ENCODE measurements at places on chromosomes 7 and 10. TPM values are rescaled to one million over a fixed set of nuclear protein-coding genes. Genes with fewer than 3 reads are reported as not detected.

The PHKG1 gene
- 18.7 TPM for total RNA-seq

- H3K27me3 ChIP-seq, result no peaks in the 10 kb centered on the region
- H3K36me3 ChIP-seq, result no peaks in the 10 kb centered on the region
- DNase-seq, result no peak
- H3K4me3 ChIP-seq, result no peak overlapping the region
Observed at GRCh38 chr10:97711640-97712572, 1.6 kb upstream of the MARVELD1 start.

The CRHR2 gene
- total RNA-seq, result not detected

The KIF20B gene
- 1.7 TPM for total RNA-seq

The PKD1L1 gene
- total RNA-seq, result 0.55 TPM

- DNase-seq, result no peak
- no peaks in the 10 kb centered on the region for H3K4me1 ChIP-seq
- H3K27me3 ChIP-seq, result no peaks in the 10 kb centered on the region
- H3K27ac ChIP-seq, result no peak overlapping the region
- H3K4me3 ChIP-seq, result no peak overlapping the region
Observed at GRCh38 chr7:84236398-84236797, 41.8 kb upstream of the SEMA3A start.

DNA sequence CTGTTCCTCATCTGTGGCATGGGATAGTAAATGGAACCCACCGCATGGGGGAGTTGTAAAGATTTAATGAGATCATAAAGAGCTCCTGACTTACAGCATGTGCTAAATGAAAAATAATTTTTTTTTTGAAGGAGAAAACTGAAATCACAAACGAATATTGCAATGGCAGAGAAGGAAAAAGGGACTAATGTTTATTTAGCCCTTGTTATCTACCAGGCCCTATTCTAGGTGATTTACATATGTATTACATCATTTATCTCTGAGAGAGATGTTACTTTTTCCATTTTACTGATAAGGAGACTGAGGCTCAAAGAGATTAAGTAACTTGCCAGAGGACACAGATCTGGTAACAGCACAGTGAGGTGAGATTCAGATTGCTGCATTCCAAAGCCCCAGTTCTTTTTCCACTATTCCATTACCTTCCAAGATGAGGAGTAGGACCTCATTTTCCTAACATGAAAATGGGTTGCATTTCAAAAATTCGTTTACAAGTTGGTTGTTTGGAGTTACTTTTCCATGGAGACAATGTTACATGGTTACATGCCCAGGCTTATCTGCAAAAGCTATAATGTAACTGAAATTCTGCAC lies 28.6 kb downstream of the VCL start:
- H3K27ac ChIP-seq, result no peak overlapping the region
- no peaks in the 10 kb centered on the region for H3K27me3 ChIP-seq
- H3K36me3 ChIP-seq, result no peaks in the 10 kb centered on the region
- no peak for DNase-seq
- H3K4me1 ChIP-seq, result peaks cover 75% of the 10 kb centered on the region
- H3K4me3 ChIP-seq, result no peak overlapping the region

- no peak overlapping the region for H3K4me3 ChIP-seq
- H3K27me3 ChIP-seq, result no peaks in the 10 kb centered on the region
- H3K27ac ChIP-seq, result no peak overlapping the region
- H3K36me3 ChIP-seq, result peaks cover 14% of the 10 kb centered on the region
- DNase-seq, result no peak
- peaks cover 54% of the 10 kb centered on the region for H3K4me1 ChIP-seq
Observed at GRCh38 chr10:74081941-74082718, 68.5 kb downstream of the AP3M1 start.

DNA sequence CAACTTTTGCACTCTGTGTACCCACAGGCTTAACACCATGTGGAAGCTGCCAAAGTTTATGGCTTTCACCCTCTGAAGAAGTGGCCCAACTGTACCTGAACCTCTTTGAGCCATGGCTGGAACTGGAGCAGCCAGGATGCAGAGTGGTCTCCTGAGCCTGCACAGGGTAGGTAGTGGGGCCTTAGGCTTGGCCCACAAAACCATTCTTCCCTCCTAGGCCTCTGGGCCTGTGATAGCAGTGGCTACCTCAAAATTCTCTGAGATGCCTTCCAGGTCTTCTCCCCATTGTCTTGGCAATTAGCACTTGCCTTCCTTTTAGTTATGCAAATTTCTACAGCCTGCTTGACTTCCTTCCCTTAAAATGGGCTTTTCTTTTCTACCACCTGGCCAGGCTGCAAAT lies 19.3 kb upstream of the SPAM1 start:
- H3K4me3 ChIP-seq, result no peak overlapping the region
- no peak overlapping the region for H3K27ac ChIP-seq
- no peaks in the 10 kb centered on the region for H3K36me3 ChIP-seq
- no peaks in the 10 kb centered on the region for H3K4me1 ChIP-seq
- no peaks in the 10 kb centered on the region for H3K27me3 ChIP-seq

DNA sequence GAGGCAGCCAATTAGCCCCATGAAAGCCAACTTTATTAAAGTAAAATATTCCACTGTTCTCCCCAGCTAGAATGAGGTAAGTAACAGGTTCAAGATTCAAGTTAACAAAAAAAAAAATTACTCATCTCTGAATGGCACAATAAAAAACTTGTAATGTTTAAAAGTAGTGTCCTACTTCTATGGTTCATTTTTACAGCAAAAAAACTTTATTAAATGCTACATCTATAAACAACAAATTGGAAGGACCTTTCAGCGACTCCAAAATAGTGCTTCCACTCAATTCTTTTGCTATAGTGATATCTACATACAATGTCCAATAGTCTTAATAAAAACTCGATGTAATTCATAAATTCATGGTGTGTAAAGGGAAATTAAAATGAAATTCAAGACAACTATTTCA lies 59.2 kb downstream of the EZH2 start:
- H3K4me1 ChIP-seq, result no peaks in the 10 kb centered on the region
- no peak overlapping the region for H3K27ac ChIP-seq
- no peaks in the 10 kb centered on the region for H3K36me3 ChIP-seq
- no peak overlapping the region for H3K4me3 ChIP-seq

DNA sequence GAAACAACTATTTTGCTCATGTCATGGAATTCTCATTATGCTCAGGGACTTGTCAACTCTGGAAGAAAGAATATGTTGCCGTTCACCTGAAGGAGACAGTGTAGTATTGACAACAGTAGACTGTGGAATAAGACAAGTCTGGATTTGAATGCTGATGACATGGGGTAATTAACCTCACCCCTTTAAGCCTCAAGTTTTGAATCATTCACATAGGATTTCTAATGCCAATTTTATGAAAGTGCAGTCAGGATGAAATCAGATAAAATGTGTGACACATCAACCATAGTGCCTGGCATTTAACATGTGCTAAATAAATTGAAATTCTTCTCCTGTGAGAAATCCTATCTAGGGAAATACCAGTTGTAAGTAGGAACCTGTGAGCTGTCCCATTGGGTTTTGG lies 305.8 kb downstream of the KIF20B start:
- DNase-seq, result no peak
- no peaks in the 10 kb centered on the region for H3K36me3 ChIP-seq
- H3K4me3 ChIP-seq, result no peak overlapping the region
- H3K4me1 ChIP-seq, result no peaks in the 10 kb centered on the region
- no peaks in the 10 kb centered on the region for H3K27me3 ChIP-seq
- no peak overlapping the region for H3K27ac ChIP-seq

GRCh38 chr10:115092555-115093285 lies 445 bp upstream of the ATRNL1 start:
- H3K27ac ChIP-seq, result peak overlapping the region; percentile 61
- no peak for DNase-seq
- H3K27me3 ChIP-seq, result no peaks in the 10 kb centered on the region
- H3K36me3 ChIP-seq, result no peaks in the 10 kb centered on the region

DNA sequence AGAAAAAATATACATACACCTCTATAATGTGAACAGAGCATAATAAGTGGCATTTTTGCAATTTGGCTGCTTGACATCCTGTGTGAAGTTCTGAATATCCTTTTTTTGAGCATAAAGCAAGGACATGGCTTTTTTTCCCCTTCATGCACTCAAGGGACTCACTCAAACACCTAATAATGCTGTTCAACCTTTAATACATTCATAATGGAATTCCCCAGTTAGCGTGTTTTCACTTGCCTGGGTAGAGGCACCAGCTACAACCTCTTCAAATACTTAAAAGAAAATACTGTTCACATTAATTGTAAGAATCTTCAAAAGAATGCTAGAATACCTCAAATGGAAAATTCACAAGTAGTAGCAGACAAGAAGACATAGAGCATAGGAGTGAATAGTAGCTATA lies 316.8 kb downstream of the PCDH15 start:
- H3K36me3 ChIP-seq, result no peaks in the 10 kb centered on the region
- DNase-seq, result no peak
- no peak overlapping the region for H3K27ac ChIP-seq
- no peaks in the 10 kb centered on the region for H3K4me1 ChIP-seq

- no peaks in the 10 kb centered on the region for H3K4me1 ChIP-seq
- DNase-seq, result no peak
- H3K4me3 ChIP-seq, result no peak overlapping the region
- no peaks in the 10 kb centered on the region for H3K36me3 ChIP-seq
- no peak overlapping the region for H3K27ac ChIP-seq
- H3K27me3 ChIP-seq, result no peaks in the 10 kb centered on the region
Observed at GRCh38 chr7:21480693-21481403, 53.0 kb downstream of the SP4 start.
